ENCODE measurements at places on chromosomes 5 and 9.

GRCh38 chr5:138824924-138825863 is 49.9 kb downstream of the LRRTM2 start:
- DNase-seq = no peak

DNA sequence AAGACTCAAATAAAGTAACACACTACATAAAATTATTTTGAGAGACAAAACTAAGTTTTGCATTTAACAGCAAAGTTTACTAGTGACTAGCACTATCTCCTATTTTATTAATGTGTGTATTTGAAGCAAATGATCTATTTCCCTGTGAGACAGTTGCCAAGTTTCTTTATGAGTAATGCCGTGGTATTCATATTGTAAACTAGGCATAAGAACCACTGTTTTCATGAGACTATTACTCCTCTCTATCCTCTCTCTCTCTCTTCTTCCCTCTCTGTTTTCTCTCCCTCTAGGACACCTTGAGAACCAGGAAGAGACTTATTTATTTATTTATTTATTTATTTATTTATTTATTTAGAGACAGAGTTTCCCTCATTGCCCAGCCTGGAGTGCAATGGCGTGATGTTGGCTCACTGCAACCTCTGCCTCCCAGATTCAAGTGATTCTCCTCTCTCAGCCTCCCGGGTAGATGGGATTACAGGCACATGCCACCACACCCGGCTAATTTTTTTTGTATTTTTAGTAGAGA is 61.1 kb downstream of the MLANA start:
- no peak for DNase-seq

GRCh38 chr9:89771205-89771604 is 166.4 kb downstream of the GADD45G start:
- DNase-seq = no peak

- DNase-seq = no peak
Observed at GRCh38 chr9:113563826-113564497, 100.4 kb downstream of the RGS3 start.

- no peak for DNase-seq
Observed at GRCh38 chr9:89494199-89494598, 3.7 kb downstream of the SEMA4D start.

DNA sequence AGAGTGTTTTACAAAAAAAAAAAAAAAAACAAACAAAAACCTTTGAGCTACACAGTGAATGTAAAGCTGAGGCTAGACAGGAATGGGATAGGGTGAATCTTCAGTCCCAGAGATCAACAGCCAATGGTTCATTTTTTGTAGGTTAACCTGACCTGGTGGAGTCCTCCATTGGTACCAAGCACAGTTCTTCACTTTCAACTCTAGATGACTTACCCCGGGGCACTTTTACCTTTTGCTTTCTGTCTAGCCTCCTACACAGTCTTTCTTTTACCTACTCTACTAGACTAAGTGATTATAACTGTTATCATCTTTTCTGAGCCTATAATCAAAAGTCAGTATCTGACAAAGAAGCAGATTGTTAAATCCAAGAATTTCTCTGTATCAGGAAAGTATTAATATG is 50.9 kb downstream of the ANXA2R start:
- no peak for DNase-seq

- no peak for DNase-seq
Observed at GRCh38 chr5:143197260-143197656, 206.2 kb downstream of the NR3C1 start.

DNA sequence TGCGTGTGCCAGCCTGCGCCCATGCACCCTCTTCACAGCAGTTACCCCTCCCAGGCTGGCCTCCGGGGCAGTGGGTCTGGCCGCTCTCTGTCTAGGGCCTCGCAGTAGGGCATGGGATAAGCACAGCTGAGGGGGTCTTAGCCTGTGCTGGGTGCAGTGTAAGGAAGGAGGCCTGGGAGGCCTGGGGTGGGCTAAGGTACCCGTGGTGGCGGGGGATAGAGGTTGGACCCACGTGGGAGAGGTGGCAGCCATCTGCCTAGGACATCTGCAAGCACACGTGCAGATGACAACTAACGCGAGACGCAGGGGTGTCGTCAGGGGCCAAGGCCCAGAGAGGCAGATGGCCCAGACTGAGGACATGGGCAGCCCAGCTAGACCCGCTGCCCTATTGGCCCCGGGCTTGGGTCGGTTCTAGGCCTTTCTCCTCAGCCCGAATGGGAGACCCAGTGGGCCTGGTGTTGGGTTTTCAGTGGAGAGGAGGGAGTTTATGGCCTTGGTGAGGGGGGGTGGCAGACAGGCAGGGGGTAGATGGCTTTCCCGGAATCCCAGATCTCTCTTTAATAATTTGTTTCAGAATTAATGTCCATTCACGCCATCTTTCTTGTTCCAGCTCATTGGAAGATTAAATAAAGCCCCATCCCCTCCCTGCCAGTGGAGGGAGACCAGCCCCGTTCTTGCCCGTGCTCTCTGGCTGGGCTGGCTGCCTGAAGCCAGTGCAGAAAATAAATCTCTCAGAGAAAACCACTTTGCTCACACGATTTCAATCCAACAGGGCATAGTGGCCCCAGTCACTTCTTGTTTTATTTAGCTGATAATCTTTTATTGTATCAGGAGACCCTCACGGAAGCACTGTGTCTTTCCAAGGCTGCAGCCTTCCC is 154.2 kb downstream of the GAPVD1 start:
- DNase-seq = no peak

Measured in activated CD4-positive, alpha-beta T cell treated with anti-CD3 and anti-CD28 coated beads, Interleukin-2, amount 50 U/mL, for 1 hour (primary cell).